IPS-NIHi11 (cell line): ENCODE measurements at places on chromosomes 12 and 14.

DNA sequence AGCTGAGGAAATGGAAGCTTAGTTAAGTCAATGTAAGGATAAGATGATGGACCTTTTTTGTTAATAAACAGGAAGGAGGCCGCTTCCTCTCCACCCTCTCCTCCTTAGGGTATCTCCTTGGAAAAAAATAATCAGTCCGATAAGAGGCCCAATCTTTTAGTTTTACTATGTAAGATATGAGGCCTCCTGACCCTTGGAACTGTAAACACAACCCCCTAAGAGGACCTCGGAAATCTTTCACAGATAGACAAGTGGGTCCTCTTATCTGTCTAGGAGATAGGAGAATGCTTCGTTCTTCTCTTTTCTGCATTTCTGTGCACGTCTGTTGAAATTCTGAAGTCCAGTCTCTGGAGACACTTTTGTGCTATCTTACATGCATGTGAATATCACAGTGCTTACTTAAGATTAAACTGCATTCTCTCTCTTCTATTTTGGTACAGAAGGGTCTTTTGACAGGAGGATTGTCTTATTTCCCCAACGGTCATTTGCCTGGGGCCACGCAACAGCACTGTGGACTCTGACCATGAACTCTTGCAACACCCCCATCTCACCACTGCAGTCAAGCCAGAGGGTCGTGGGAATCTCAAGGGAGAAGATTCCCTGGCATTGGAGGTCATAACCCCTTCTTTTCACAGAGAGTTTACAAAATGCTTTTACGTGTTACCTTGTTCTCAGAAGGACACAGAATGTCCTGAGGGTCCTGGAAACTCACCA is 313.0 kb upstream of the RTL1 start:
- no peak for DNase-seq

- DNase-seq, result no peak
Observed at GRCh38 chr12:70555081-70555480, 82.1 kb downstream of the PTPRB start.

DNA sequence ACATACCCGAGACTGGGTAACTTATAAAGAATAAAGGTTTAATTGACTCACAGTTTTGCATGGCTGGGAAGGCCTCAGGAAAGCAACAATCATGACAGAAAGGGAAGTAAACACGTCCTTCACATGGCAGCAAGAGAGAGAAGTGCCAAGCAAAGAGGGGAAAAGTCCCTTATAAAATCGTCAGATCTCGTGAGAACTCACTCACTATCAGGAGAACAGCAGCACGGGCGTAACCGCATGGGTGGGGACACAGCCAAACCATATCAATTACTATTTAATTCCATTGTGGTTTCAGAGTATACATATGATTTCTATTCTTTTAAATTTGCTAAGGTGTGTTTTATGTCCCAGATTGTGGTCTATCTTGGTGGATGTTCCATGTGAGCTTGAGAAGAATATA is 117.9 kb downstream of the SCAF11 start:
- DNase-seq, result no peak

GRCh38 chr12:12070674-12071656 is at the start of gene BCL2L14:
TSS of gene BCL2L14 (plus strand) at chr12:12070939. CDS start at chr12:12079306, 8,367 bp downstream.
- no peak for DNase-seq

- DNase-seq, result no peak
Observed at GRCh38 chr12:127178052-127178451, 1088.9 kb upstream of the TMEM132C start.
